Activated naive CD4-positive, alpha-beta T cell treated with anti-CD3 and anti-CD28 coated beads, Interleukin-2, amount 50 U/mL, for 72 hours (primary cell): ENCODE measurements at places on chromosomes 1 and 21. TPM values are rescaled to one million over a fixed set of nuclear protein-coding genes. Genes with fewer than 3 reads are reported as not detected.

DNA sequence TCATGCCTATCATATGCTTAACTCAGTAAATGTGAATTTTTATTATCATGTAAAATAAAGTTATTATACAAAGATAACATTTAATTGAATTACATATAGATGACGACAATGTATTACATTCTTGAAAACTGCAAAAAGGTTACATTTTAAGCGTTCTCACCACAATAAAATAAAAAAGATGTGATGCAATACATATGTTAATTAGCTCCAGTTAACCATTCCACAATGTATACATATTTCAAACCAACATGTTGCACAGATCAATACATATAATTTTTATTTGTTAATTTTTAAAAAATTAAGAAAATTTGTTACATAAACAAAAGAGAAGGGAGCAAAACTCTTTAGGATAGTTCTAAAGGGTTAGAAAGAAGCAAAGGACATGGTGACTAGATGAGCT, 183.7 kb downstream of the VAV3 start:
- no peak for DNase-seq

GRCh38 chr1:110173466-110174105, 23.3 kb downstream of the SLC6A17 start:
- DNase-seq = no peak

GRCh38 chr1:171509191-171509590, 23.9 kb downstream of the PRRC2C start:
- no peak for DNase-seq

GRCh38 chr1:210293171-210293607, 35.5 kb upstream of the HHAT start:
- no peak for DNase-seq

DNA sequence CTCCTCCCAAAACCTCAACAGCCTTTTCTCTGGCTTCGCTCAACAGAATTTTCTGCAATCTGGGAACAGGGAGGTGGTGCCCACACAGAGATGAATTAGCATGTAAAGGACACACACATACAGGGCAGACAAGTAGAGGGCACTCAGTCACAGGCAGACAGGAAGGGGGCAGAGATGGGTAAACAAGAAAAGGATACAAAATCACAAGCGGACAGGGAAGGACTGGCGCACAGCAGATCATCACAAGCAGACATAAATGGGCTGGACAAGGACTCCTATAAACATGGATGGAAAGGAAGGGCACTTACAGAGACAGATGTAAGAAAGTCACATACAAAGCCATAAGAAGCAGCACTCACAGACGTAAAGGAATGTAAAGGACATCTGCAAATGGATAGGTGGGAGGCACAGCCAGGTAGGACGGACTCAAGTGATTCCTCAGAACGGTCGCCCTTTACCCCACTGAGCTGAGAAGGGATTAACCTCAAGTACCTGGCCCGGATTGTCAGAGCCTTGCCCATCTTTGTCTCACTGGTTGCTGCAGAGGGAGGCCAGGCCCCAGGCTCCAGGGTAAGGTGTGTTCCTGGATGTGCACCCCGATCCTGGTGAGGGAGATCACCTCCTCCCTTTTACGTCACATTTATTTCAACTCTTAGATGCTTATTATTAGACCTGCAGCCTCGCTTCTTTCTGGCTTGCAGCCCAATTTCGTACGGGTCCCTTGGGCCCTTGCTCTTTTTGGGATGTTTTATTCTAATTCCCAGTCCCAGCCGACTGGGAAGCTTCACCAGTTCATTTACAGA, 836 bp upstream of the PRCC start:
- DNase-seq = no peak

The SLC45A1 gene
- total RNA-seq = 0.43 TPM

The ZNF683 gene
- total RNA-seq = not detected

The CRNN gene
- not detected for total RNA-seq
